ENCODE measurements at places on chromosomes 16 and 17.

- no peak for DNase-seq
These were observed 1.1 kb downstream of the C17orf107 start for GRCh38 chr17:4900231-4901107.

- no peak for DNase-seq
These were observed 44.7 kb downstream of the CYTH1 start for GRCh38 chr17:78737332-78737731.

GRCh38 chr16:81444448-81445121 lies at the start of gene CMIP:
Gene CMIP (plus strand): TSS chr16:81444808.
- no peak for DNase-seq

- no peak for DNase-seq
These were observed 182 bp downstream of the RPL26 start for GRCh38 chr17:8382880-8383142.

DNA sequence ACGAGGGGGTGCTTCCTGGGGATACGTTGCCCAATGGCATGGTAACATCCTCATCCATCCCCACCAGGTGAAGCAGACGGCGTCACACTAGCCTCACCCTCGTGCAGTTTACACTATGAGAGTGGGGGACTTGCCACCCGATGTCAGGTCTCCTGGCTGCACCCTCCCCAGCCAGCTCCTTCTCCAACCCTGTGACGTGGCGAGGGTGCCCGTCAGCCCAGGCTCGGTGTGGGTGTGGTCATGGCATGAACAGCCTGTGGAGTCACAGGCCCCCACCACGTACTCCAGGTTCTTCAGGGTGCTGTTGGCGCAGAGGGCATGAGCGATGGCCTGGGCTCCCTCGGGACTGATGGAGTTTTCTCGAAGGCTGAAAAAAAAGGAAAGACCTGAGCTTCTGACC lies 28.3 kb downstream of the NLRC3 start:
- no peak for DNase-seq

DNA sequence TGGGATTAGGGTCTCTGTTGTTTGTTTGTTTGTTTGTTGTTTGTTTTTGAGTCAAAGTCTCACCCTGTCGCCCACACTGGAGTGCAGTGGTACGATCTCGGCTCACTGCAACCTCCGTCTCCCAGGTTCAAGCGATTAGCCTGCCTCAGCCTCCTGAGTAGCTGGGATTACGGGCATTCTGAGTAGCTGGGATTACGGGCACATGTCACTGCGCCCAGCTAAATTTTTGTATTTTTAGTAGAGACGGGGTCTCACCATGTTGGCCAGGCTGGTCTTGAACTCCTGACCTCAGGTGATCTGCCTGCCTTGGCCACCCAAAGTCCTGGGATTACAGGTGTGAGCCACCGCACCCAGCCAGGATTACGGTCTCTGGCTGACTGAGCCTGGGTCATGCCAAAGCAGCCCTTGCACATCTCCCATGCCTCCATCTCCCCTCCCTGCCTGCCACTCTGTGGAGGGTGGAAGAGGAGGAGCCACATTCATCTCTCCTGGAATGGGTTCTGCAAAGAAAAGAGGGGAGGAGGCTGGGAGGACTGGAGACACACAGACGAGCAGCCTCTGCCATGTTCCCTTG lies 59.2 kb downstream of the BEAN1 start:
- no peak for DNase-seq

DNA sequence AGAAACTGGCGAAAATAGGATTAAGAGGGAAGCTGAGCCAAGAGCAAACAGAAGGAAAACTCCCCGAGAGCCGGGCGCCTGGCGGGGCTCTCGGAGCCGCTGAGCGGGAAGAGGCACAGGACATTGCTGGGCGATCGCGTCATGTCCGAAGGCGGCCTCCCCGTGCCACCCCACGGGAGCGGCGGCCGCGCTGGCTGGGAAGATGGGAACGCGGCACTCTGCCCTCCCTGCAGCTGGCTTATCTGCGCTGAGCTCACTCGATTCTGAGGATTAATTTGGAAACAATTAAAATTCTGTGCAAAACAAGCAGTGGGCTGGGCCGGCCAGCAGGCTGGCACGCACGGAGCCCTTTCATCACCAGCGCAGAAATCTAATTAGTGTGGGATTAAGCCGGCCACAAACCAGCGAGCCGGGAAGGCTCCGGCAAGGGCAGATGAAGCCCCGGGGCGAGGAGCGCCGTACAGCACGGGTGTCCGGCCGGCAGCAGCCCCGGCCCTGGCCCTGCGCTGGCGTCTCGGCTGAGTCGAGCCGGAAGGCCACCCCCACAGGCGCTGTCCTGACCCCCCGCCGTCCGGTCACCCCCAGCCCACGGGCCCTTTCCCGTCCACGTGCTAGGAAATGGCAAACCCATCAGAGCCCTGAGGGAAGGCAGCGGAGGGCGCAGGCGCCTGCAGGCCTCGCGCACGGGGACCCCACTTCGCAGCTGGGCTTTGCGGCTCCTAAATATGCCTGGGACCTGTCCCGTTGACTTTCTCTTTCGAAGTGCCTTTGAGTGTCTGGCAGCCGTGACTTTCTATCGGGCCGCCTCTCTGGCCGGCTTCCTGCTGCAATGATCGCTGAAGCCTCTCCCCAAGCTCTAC lies 37.9 kb downstream of the SOX8 start:
- no peak for DNase-seq

DNA sequence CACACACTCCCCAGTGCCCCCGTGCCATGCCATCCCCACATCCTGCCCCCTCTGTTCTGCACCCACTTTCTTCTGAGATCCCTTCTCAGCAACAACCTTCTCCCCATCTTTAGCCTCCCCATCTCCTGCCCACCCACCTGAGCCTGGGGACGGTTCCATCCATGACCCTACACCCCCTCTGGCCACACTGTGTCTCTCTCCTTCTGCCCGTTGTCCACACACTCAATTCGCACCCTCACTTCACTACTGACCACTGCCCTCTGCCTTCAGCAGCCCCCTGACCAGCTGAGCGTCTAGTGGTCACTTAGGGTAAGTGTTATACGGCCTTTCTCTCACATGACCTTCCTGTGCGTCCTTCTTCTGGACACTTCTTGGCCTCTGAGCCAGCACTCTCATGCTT lies 6.1 kb downstream of the ARHGAP27 start:
- DNase-seq, result no peak

DNA sequence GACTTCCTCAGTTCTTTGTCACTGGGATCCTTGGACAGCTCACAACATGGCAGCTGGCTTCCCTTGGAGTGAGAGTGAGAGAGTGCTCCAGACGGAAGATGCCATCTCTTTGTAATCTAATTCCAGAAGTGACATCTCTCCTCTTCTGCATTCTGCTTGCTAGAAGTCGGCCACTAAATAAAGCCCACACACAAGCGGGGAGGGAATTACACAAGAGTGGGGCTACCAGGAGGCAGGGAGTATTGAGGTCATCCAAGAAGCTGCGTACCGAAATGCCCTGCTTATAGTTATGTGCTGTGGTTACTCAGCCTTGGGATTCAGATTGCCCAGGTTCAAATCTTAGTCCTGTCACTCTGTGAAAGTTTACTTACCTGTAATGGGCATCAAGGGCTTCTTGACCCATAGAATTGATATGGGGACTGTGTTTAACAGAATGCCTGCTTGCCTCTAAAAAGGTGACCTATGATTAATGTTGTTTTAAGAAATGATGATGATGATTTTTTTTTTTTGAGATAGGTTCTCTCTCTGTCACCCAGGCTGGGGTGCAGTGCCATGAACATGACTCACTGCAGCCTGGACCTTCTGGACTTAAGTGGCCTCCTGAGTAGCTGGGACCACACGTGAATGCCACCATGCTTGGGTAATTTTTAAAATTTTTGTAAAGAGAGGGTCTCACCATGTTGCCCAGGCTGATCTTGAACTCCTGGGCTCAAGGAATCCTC lies 120.9 kb upstream of the HS3ST2 start:
- DNase-seq, result no peak

DNA sequence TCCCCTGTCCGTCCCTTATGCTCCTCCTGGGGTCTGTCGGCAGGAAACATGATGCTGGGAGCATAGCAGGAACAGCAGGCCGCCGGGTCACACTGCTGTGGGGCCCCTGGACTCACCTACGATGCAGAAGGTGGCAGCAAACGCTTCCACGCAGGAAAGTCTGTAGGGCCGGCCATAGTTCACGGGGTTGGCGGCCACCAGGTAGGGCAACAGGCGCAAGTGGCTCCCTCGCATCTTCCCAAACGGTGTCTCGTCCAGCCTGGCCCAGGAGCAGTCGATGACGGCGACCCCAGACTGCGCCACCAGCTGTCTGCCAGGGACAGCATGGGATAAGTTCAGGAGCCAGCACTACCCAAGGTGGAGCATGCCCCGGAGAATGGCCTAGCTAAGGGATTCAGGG lies 987 bp downstream of the TSR3 start:
- DNase-seq, result no peak
